WTC11 (cell line): ENCODE measurements at places on chromosomes 5 and 9.

DNA sequence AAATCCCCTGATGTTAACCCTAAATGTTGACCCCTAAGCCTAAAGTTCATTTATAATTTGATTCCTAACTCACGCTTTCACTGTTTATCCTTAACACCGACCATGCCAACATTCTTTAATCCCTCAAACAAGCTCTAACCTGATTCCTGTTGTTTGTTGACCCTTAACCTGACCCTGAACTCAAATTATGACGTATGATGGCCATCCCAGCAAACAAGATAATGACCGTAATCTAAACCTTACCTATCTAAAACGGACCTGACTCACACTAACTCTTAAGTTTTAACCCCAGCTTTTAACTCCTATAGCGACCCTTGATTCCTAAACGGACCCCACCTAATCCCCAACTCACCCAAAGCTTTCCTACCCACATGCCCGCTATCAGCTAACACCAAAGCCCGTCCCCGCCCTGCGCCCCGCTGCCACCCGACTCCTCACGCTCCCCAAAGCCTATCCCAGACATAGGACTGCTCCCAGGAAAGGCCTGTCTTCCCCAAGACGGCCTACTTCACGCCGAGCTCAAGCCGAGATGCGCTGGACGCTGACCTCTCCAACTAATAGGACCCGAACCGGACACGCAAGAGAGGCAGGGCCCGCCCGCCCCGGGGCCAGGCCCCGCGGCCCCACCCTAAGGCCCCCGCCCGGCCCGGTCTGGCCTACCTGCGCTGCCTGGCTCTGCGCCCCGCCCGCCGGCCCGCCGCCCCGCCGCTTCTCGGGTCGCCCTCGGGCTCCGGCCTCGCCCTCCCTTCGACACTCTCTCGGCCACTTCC is 395 bp downstream of the TLN1 start:
- no peak for DNase-seq
- H3K27ac ChIP-seq = peak overlapping the region; percentile 85
- H3K36me3 ChIP-seq = peaks cover 15% of the 10 kb centered on the region
- H3K4me3 ChIP-seq = peak overlapping the region; percentile 90
- H3K4me1 ChIP-seq = peaks cover 14% of the 10 kb centered on the region

- no peaks in the 10 kb centered on the region for H3K27me3 ChIP-seq
- 0 out of 2 replicates have a peak, but pooled peaks cover 3% of the 10 kb centered on the region for H3K4me1 ChIP-seq
- H3K27ac ChIP-seq = no peak overlapping the region
- H3K4me3 ChIP-seq = no peak overlapping the region
- no peak for DNase-seq
- no peaks in the 10 kb centered on the region for H3K36me3 ChIP-seq
Measured at GRCh38 chr9:131299961-131300347, 10.4 kb downstream of the PLPP7 start.

DNA sequence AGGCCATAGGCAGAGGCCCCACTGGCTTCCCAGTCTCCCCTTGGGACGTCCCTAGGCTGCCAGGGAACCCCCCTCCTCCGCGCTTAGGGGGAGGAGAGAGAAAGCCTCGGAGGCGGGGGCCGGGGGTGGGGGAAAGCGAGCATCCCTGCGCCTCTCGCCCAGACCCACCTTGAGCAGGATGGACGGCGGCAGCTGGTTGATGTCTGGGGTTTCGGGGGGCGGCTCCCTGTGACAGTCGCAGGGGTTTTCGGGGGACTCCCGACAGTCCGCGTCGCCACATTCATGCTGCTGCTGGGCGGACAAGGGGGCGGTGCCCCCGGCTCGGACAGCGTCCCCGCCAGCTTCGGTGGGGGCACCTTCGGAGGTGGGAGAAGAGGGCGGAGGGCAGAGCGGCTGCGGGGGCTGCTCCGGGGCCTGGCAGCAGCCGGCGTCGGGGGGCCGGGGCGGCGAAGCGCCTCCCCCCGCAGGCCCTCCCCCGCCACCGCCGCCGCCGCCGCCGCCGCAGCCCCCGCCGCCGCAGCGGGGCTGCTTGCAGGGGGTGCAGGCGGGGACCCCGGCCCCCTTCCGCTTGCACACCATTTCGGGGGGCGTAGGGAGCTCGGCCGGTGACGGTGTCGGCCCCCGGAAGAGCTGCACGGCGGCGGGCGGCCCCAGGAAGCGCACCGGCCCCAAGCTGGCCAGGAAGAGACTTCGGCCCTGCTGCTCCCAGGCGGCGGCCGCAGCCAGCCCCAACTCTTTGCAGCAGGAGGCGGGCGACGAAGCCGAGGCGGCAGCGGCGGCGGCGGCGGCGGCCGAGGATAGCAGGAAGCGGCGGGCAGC is 1.2 kb downstream of the FBXL17 start:
- peaks cover 20% of the 10 kb centered on the region for H3K4me1 ChIP-seq
- peak overlapping the region; percentile 83 for H3K4me3 ChIP-seq
- H3K27ac ChIP-seq = peak overlapping the region; percentile 76; the same call in 1 of the 2 replicates
- no peaks in the 10 kb centered on the region for H3K27me3 ChIP-seq

GRCh38 chr9:135882011-135882410 is 25.3 kb downstream of the CAMSAP1 start:
- peaks cover 68% of the 10 kb centered on the region for H3K4me1 ChIP-seq
- H3K27me3 ChIP-seq = no peaks in the 10 kb centered on the region
- H3K4me3 ChIP-seq = no peak overlapping the region
- peaks cover 9% of the 10 kb centered on the region for H3K36me3 ChIP-seq

GRCh38 chr9:120937596-120937995 is 11.0 kb upstream of the TRAF1 start:
- no peak overlapping the region for H3K27ac ChIP-seq
- H3K4me3 ChIP-seq = no peak overlapping the region
- no peaks in the 10 kb centered on the region for H3K36me3 ChIP-seq
- H3K27me3 ChIP-seq = peaks cover 6% of the 10 kb centered on the region; the same call in 1 of the 2 replicates

DNA sequence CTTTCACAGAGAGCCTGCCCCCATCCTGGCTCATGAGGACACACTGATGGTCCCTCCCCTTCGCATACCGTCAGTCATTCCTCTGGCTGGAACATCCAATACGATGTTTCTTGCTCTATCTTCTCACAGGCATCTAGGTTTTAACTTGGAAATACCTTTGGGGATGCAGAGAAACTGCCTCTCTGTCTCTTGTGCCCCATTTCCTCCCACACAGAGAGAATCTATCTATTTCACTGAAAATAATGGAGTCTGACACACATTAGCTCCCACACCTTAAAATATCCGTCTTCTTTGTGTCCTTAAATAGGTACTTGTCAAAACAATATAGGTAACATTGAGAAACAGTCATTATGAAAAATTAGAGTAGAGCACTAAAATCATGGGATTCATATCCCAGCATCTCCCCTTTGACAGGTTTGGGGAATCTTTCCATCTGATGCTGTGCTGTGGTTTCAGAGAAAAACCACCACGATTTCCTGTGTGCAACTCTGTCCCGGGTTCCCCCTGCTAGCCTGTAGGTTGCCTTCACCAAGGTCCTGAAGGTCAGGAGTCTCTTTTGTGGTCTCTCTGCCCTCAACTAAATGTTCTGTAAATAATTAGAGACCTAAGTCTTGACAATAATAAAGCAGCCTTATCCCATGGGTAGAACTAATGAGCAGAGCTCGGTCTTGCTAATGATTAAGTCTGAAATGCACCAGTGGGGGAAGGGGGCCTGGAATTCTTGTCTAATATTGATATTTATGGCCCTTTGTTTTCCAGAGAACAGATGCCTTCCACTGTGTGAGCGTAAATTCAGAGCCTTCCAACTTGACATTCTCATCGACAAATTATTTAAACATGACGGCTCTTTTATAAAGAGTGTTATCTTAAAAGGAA is 371.0 kb downstream of the ICE1 start:
- DNase-seq = no peak
- no peak overlapping the region for H3K4me3 ChIP-seq
- no peaks in the 10 kb centered on the region for H3K36me3 ChIP-seq
- H3K4me1 ChIP-seq = peaks cover 7% of the 10 kb centered on the region
- H3K27me3 ChIP-seq = no peaks in the 10 kb centered on the region; the same call in 1 of the 2 replicates

- H3K4me3 ChIP-seq = no peak overlapping the region
- no peaks in the 10 kb centered on the region for H3K27me3 ChIP-seq
- DNase-seq = no peak
- no peak overlapping the region for H3K27ac ChIP-seq
Measured at GRCh38 chr5:92518318-92518904, 1062.6 kb downstream of the NR2F1-AS1 start.

- H3K36me3 ChIP-seq = no peaks in the 10 kb centered on the region
- no peak overlapping the region; the same call in 1 of the 2 replicates for H3K27ac ChIP-seq
- no peak for DNase-seq
- peaks cover 11% of the 10 kb centered on the region for H3K4me1 ChIP-seq
Measured at GRCh38 chr9:93024986-93025630, 33.4 kb upstream of the SUSD3 start.

DNA sequence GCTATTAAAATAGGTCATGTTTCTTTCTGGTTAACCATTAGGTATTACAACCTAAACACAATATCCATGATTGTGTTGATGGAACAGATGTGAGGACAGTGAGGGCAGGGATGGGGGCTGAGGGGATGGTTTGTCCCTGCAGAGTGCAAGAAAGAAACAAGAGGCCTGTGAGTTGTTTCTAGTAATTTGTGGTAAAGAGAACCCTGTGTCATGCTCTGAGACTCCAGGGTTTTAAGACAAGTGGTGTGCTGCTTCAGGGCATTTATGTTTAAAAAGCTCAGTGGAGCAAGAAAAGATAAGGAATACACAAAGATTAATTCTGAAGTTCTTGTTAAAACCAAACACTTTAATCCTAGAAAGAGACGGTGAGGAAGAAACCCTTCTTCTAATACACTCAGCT is 656.5 kb downstream of the TLE1 start:
- H3K27me3 ChIP-seq = no peaks in the 10 kb centered on the region
- H3K4me1 ChIP-seq = peaks cover 23% of the 10 kb centered on the region
- H3K4me3 ChIP-seq = no peak overlapping the region
- H3K27ac ChIP-seq = no peak overlapping the region
- no peak for DNase-seq

DNA sequence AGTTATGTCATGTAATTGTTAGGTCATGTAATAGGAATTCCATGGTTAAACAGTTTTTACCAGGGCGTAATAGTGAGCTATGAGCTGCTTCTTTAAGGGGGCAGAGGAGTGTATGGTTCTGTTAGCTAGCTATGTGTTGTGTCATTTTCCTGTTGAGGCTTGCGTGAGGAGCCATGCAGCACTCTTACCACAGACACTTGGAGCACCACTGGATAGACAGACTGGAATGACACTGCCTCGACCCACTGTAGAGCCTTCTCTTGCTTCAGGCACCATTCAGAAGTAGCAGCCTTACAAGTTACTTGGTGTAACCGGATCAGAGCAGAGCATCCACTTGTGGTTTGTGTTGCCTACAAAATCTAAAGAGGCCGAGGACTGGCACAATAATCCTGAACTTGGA is 28.3 kb upstream of the STOM start:
- no peak overlapping the region for H3K27ac ChIP-seq
- H3K4me3 ChIP-seq = no peak overlapping the region
- DNase-seq = no peak
- H3K4me1 ChIP-seq = peaks cover 10% of the 10 kb centered on the region

GRCh38 chr5:65204966-65205365 is 276.8 kb downstream of the ADAMTS6 start:
- H3K27ac ChIP-seq = no peak overlapping the region
- no peak for DNase-seq
- no peaks in the 10 kb centered on the region for H3K4me1 ChIP-seq
- H3K4me3 ChIP-seq = no peak overlapping the region
- no peaks in the 10 kb centered on the region for H3K27me3 ChIP-seq

GRCh38 chr9:82247318-82247717 is 258.7 kb downstream of the SPATA31D1 start:
- H3K27ac ChIP-seq = no peak overlapping the region
- no peaks in the 10 kb centered on the region for H3K27me3 ChIP-seq
- peaks cover 5% of the 10 kb centered on the region for H3K4me1 ChIP-seq
- no peak overlapping the region for H3K4me3 ChIP-seq
- H3K36me3 ChIP-seq = no peaks in the 10 kb centered on the region
- no peak for DNase-seq

DNA sequence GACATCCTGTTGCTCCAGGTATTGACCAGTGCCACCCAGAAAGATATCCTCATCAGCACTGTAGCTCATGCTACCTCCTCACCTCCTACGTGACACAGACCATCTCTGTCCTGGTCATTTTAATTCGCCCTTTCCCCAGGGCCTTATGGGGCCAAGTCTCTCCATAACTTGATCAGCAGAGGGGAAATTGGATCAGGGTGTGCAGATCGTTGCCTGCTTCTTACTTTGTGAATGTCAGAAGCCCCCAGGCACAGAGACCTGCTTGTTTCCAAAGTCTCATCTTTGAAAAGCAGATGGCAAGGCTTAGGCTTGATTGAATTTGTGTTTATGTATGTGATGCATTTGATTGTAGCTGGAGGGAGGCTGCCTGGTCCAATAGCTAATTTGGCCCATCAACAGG is 8.8 kb upstream of the DBH start:
- no peaks in the 10 kb centered on the region for H3K4me1 ChIP-seq
- peaks cover 7% of the 10 kb centered on the region for H3K36me3 ChIP-seq
- no peak overlapping the region for H3K27ac ChIP-seq
- H3K4me3 ChIP-seq = no peak overlapping the region
- peaks cover 11% of the 10 kb centered on the region; the same call in 1 of the 2 replicates for H3K27me3 ChIP-seq

GRCh38 chr5:89534331-89534730 is 651.3 kb upstream of the MEF2C start:
- no peak overlapping the region for H3K4me3 ChIP-seq
- DNase-seq = no peak
- H3K36me3 ChIP-seq = no peaks in the 10 kb centered on the region
- no peaks in the 10 kb centered on the region for H3K4me1 ChIP-seq

GRCh38 chr9:4844056-4844838 is 51.5 kb downstream of the RCL1 start:
- peaks cover 20% of the 10 kb centered on the region for H3K36me3 ChIP-seq
- H3K27ac ChIP-seq = no peak overlapping the region
- H3K4me1 ChIP-seq = no peaks in the 10 kb centered on the region
- no peaks in the 10 kb centered on the region for H3K27me3 ChIP-seq
- no peak overlapping the region for H3K4me3 ChIP-seq
- no peak for DNase-seq

DNA sequence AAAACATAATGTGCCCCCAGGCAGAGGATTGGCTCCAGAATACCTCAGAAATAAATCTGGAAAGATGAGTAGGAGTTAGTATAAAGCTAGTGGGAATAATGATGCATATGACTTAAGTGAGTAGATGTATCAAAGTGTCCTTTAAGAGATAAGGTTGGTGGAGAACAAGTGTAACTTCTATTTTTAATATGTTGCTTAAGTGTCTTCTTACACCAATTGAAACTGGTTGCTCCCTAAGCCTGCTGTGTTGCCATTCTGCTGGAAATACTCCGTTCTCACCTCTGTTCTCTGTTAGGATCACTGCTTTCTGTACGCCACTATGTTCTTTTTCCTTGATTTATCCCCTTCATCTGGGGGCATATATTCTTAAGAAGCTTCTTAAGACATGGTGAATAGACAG is 286.4 kb downstream of the TMEM232 start:
- H3K27ac ChIP-seq = no peak overlapping the region
- DNase-seq = no peak
- H3K4me3 ChIP-seq = no peak overlapping the region
- peaks cover 3% of the 10 kb centered on the region for H3K4me1 ChIP-seq

DNA sequence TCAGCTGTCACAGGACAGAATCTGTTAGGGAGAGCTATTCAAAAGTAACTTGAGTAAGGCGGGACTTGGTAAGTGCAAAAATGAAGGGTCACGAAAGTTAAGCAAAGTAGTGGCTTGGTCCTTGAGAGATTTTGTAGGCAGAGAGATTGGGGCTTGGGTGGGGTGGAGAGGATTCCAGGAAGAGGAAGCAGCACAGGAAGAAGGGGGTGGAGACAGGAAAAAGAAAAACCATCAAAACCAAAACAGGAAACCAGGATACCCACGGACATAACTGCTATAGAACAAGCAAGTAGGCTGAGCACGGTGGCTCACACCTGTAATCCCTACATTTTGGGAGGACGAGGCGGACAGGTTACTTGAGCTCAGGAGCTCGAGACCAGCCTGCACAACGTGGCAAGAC is 3.7 kb downstream of the ROPN1L start:
- no peak overlapping the region for H3K4me3 ChIP-seq
- peaks cover 26% of the 10 kb centered on the region for H3K4me1 ChIP-seq
- H3K27ac ChIP-seq = no peak overlapping the region
- DNase-seq = no peak
- H3K27me3 ChIP-seq = peaks cover 32% of the 10 kb centered on the region
- no peaks in the 10 kb centered on the region for H3K36me3 ChIP-seq
